ENCODE measurements at places on chromosomes 6 and 20. TPM values are rescaled to one million over a fixed set of nuclear protein-coding genes. Genes with fewer than 3 reads are reported as not detected.

The OR2J3 gene
- total RNA-seq: not detected

GRCh38 chr6:150118203-150118602 is 24.6 kb upstream of the PPP1R14C start:
- no peak for DNase-seq

The LHFPL5 gene
- not detected for total RNA-seq

The SSTR4 gene
- not detected for total RNA-seq

- no peak for DNase-seq
Observed at GRCh38 chr6:24026050-24026449, 100.0 kb upstream of the NRSN1 start.

DNA sequence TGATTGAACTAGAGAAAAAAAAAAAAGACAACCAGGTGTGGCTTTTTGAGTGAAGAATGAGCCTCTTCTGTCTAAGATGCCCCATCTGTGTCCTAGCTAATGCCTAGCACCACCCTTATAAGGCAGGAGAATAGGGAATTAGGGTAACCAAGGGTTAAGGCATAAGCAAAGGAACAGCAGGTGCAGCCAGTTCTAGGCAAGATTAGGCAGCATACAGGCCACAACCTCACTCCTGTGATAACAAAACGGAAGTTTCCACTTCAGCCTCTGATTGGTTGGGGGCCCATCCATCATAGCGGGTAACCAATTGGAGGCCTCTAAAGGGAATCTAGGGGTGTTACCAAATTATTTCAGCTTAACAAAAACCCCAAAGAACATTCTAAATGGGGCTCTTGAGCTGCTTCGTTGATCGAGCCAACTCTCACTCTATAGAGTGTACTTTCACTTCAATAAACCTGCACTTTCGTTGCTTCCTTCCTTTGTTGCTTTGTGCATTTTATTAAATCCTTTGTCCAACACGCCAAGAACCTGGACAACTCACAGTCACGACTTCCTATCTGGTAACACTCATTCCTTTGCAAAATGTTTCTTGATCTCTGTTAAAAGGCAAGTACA is 61.9 kb upstream of the TAGAP start:
- peak; percentile 92 for DNase-seq

- peak; percentile 59 for DNase-seq
Observed at GRCh38 chr6:28383235-28384142, 16.1 kb downstream of the ZSCAN12 start.

DNA sequence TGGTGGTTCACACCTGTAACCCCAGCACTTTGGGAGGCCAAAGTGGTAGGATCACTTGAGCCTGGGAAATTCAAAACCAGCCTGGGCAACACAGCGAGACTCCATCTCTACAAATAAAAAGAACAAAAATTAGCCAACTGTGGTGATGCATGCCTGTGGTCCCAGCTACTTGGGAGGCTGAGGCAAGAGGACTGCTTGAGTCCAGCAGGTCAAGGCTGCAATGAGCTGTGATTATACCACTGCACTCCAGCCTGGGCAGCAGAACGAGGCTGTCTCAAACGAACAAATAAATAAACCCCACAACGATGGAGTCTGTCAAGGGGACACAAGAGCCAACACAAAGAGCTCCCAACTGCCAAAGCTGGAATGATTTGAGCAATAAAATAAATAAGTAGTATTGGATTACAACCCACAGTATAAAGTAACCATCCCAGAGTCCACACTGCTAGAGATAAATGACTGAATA is 13.5 kb downstream of the ZMYND8 start:
- no peak for DNase-seq

The PPP1R11 gene
- total RNA-seq: 59.9 TPM

DNA sequence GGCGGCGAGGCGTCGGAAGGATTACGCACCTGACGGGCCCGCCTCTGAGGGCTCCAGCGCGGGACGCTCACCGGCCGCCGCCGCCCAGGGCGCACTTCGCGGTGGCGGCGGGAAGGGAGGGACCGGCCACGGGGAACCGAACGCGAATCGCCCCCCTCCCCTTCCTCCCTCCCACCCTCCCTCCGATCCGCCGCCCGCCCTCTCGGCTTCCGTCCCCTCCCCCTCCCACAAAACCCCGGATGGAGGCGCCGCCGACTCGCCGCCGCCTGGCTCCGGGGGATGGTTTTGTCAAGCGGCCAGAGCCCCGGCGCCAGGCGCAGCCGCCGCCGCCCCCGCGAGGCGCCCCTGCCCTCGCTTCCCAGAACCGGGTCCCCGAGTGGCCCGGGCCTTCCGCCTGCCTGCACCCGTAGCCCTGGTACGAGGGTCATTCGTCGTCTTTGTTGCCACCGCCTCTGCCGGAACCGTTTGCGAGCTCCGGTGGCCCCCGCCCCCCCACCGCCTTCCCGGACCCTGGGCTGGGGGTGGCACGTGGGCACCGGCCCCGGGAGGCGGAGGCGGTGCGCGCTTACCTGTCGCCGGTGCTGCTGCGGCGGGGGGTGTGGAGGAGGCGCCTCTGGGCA is 398 bp downstream of the ZBTB2 start:
- DNase-seq: peak; percentile 90

The SNX9 gene
- 43.3 TPM for total RNA-seq

GRCh38 chr6:39170860-39171259 is 55.9 kb upstream of the SAYSD1 start:
- no peak for DNase-seq

DNA sequence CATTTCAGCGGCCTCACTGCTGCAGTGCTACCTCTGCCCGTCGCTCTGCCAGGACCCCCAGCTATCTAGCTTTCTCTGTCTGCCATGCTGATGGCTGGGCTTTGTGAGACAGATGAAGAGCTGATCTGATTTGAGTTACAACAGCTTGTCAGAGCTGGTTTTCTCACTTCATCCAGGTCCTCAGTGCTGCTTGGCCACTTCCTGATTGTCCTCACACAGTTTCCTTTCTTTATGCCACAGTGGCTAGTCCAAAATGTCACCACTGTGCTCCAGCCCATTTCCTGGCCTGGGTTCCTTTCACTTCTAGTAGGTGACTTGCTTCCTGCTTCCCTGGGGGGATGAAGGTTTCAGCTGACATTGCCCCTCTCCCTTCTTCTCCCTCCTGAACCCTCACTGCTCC is 35.4 kb downstream of the FNDC1 start:
- DNase-seq: no peak

DNA sequence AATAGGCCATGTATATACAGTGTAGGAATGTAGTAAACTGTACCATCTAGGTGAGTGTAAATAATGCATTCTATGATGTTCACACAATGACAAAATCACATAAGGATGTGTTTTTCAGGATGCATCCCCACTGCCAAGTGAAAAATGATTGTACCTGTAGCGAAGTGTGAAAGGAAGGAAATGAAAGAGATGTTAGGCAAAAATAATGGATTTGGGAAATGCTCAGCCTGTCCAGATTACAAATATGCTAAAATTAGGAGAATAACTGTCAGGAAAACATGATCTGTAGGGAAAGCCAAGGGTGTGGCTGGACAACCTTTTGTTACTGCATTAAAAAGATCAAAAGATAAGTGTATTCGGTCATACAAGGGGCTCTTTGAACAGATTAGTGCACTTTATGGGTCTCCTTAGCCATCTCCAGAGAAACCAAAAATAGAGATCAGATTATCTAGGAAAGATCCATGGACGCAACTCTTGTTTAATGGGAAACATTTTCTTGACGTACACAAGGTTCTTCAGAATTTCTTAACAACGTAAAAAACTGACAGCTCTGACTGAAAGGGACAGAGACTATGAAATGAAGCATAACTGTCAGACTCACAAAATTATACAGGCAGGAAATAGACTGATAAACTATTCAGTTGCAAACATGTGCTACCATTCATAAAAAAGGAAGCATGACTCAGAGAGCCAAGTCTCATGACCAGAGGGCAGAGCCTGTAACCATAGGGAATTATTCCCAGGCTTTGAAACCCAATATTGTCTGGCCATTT is 253.6 kb upstream of the RAB32 start:
- DNase-seq: no peak

DNA sequence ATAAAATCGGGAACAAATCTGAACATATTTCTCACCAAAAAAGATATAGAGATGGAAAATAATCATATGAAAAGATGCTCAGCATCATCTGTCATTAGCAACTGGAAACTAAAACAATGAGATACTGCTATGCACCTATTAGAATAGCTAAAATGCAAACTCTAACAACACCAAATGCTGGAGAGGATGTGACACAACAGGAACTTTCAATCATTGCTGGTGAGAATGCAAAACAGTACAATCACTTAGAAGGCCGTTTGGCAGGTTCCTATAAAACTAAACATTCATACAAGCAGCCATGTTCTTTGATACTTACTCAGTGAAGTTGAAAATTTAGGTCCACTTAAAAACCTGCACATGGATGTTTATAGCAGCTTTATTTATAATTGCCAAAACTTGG is 67.0 kb downstream of the FAM50B start:
- DNase-seq: no peak

The GPSM3 gene
- total RNA-seq: 82.6 TPM

- peak; percentile 55 for DNase-seq
Observed at GRCh38 chr20:20412750-20413149, 44.8 kb downstream of the INSM1 start.

GRCh38 chr20:44091026-44091425 is 96.0 kb downstream of the JPH2 start:
- no peak for DNase-seq

The WDR46 gene
- total RNA-seq: 63.5 TPM

DNA sequence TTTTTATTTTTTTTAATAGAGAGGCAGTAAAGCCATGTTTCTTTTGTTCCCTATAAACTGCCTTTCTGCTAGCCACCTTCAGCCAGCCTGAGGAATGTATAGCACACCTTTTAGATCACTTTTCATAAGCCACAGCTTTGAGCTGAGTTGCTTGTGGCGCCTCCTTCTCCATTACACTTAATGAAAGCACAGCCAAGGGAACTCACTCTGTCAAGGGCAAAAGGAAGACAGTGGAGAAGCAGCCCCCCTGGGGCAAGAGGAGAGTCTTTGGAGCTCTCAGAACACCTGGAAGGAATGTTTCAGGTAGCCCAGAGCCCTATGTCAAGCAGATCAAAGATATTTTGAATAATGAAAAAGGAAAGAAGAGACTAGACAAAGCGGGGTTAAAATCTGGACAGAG is 235.1 kb downstream of the CLIC5 start:
- DNase-seq: no peak

GRCh38 chr6:37481711-37482605 is 17.7 kb downstream of the CCDC167 start:
- no peak for DNase-seq

- DNase-seq: no peak
Observed at GRCh38 chr6:133504761-133505160, 263.6 kb downstream of the EYA4 start.

DNA sequence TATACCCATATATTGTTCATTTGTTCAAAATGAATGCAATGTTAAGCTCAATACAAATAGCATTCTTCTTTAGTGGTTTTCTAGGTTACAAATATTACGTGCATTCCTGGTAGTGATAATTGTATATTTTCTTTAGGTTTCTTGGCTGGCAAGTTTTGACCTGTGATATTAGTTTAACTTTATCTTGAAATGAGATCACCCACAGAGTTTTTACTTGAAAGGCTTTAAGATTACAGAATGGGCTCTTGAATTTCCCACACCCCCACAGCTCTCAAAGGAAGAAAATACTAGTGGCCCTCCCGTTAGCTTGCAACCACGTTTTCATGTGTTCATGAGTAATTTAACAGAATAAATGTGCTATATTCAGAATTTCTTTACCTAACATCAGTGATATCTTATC is 1315.5 kb upstream of the GJE1 start:
- DNase-seq: no peak

Data from activated CD4-positive, alpha-beta T cell treated with anti-CD3 and anti-CD28 coated beads for 36 hours (primary cell).